ENCODE measurements at places on chromosomes 11 and 22. TPM values are rescaled to one million over a fixed set of nuclear protein-coding genes. Genes with fewer than 3 reads are reported as not detected.

Gene OR8D4
- total RNA-seq = not detected

Gene XKR3
- not detected for total RNA-seq

Gene DLG2
- 0.86 TPM for total RNA-seq

DNA sequence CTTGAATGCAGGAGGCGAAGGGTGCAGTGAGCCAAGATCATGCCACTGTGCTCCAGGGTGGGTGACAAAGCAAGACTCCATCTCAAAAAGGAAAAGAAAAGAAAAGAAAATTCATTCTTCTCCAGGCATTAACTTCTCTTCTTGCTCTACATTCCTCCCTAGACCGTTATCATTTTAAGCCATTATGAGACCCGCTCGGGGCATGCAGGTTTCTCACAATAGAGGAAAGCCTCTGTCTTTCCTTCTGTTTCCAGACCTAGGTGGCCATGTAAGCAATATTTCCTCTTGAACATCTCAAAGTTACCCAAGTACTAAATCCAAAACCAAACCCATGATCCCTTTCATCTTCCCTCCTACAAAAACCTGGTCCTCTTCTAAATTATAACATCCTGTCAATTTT lies 139.6 kb downstream of the RBFOX2 start:
- no peak for DNase-seq

GRCh38 chr11:117479372-117479771 lies 151.7 kb downstream of the CEP164 start:
- DNase-seq = peak; percentile 14

GRCh38 chr22:25482868-25483639 lies 81.4 kb upstream of the GRK3 start:
- DNase-seq = no peak

GRCh38 chr11:109421981-109422869 lies at the start of gene C11orf87:
Gene C11orf87 (plus strand): TSS chr11:109422190. CDS start chr11:109423634, 1,444 bp downstream.
- no peak for DNase-seq

DNA sequence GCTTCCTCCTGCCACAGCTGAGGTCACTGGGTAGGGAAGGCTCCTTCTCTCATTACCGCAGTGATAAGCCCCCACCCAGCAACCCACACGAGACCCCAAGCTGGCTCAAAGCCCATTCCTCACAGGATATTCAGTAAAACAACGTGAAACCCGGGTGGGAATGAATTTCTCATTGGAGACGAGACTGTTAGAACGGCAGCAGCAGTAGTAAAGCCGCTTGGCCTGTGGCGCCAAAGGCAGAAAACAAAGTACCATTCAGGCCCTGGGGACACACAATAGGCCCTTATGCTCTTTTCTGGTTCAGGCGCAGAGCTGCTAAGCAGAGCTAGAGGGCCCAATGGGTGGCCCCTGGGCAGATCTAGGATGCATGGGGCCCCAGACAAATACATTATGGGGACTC lies 45.3 kb downstream of the PC start:
- DNase-seq = no peak

DNA sequence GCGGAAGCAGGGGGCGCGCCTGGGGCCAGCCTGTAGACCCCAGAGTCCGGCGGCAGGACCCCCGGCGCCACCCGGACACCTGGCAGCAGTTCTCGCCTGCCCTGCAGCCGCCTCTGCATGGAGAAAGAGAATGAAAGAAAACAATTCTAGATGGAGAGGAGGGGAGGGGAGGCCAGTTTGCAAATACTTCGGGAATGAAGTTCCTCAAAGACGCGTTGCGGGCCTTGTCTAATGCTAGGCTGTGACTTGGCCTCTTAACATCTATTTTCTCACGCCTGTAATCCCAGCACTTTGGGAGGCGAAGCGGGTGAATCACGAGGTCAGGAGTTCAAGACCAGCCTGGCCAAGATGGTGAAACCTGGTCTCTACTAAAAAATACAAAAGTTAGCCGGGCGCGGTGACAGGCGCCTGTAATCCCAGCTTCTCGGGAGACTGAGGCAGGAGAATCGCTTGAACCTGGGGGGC lies 2.1 kb upstream of the BARX2 start:
- no peak for DNase-seq
